ENCODE measurements at places on chromosomes 5 and 9.

DNA sequence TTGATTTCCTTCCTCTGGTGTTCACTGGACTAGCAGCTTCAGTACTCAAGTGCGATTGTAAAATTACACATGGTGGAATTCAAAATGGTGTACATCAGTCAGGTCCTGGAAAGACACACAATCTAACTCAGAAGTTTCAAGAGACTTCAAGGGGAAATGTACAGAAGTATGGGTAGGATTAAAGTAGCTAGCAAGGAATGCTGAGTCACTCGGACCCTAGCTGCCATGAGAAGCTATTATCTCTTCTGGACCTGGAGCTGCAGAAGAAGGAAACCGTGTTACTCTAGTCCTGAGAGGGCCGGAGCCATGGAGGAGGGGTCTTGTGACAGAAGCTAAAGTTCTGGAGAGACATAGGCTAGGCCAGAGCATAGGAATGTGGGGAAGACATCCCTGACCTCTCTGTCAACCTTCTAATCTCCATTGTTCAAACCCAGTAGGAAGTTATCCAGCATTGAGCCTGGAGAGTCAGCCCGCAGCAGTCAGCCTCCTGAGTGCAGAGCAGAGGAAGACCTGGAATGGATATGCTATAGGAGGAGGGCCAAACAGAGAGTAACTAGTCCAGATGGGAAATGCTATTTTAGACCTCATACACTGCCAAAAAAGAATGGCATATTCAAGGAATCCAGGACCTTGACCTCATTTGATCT lies 84.3 kb downstream of the GHR start:
- no peak for DNase-seq

GRCh38 chr9:99411479-99412115 lies 189.5 kb downstream of the SEC61B start:
- no peak for DNase-seq

GRCh38 chr9:114374936-114375335 lies 12.8 kb downstream of the AKNA start:
- no peak for DNase-seq

GRCh38 chr5:56973473-56973872 lies 21.6 kb upstream of the MIER3 start:
- DNase-seq: no peak

DNA sequence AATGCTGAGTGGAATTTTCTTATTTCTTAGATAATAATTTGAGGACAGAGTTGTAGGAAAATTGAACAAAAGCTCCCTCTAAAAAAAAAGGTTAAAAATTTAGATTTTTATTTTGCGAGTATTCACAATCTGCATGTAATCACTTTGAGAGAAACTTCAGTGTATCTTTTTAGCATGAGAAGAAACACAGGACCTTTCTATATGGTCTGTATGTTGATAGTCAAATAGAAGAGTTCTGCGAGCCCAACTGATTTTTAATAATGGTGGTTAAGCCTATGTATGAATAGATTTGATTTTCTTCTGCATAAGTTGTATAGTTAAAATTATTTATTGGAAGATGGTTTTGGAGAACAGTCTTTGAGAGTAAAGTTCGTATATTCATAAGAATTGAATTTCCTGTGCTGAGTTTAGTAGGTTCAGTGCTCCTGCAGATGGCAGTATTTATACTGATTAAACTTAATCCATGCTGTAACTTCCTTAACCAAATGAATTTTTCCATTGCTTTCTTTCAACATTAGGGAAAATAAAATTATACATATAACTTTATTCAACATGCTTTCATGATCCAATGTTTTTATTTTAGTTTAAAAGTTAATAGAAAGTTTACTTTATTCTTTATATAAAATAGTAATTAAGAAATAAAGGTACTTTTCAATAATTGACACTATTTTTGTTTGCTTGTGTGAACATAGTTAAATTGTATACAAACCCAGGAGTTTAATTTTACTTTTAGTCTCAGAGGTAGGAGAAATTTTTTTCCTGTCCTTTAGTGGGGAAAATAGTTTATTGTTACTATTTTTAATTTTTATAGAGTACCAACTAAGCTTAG lies 19.6 kb downstream of the TCERG1 start:
- DNase-seq: no peak

DNA sequence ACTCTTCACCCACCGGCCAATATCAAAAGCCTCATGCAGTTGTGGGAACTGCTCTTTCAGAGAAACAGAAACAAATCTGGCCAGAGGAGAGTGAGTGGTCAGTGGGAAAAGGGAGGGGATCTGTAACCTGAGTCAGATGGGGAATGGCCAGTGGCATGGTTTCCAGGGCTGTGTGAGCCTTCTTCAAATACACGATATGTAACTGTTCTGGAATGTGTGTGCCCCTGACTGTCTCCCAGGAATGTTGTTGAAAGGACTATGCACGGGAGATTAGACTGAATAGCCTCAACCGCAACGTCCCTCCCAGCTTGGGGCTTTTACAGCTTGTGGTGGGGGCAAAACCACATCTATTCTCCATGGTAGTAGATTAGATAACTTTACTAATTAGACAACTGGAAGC lies 60.8 kb downstream of the SH3TC2 start:
- DNase-seq: no peak

GRCh38 chr5:35160486-35161116 lies 69.7 kb downstream of the PRLR start:
- DNase-seq: no peak

GRCh38 chr9:129650680-129651235 lies 8.8 kb upstream of the ASB6 start:
- no peak for DNase-seq

DNA sequence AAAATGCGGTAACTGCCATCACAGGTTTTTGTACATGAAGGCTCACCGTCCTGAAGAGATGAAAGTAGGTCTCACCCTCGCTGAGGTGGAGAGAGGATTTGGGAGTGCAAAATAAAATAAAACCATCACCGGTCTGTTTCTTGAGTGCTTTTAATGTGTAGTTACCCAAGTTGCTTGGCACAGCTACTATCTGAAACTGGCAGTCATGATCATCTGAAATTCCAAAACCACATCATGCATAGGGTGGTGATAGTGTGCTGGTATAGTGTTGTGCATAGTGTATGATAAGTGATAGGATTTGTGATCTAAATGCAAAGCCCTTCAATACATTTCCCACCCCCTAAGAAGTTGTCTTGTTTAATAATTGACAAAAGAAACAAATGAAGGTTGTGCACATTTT lies 381.3 kb downstream of the DMRT2 start:
- DNase-seq: no peak

GRCh38 chr9:71885467-71885866 lies 25.5 kb downstream of the ABHD17B start:
- no peak for DNase-seq

GRCh38 chr5:24737163-24737562 lies 92.4 kb upstream of the CDH10 start:
- no peak for DNase-seq

GRCh38 chr5:55159763-55160492 lies at the start of gene GPX8:
Gene GPX8 (plus strand): TSS chr5:55160171. CDS start chr5:55160193, 22 bp downstream.
- peak; percentile 71 for DNase-seq

- DNase-seq: no peak
Observed at GRCh38 chr5:171258737-171259415, 50.2 kb upstream of the TLX3 start.

GRCh38 chr9:14379280-14379679 lies 65.3 kb upstream of the NFIB start:
- DNase-seq: no peak

- no peak for DNase-seq
Observed at GRCh38 chr9:77087506-77087905, 68.1 kb downstream of the FOXB2 start.

DNA sequence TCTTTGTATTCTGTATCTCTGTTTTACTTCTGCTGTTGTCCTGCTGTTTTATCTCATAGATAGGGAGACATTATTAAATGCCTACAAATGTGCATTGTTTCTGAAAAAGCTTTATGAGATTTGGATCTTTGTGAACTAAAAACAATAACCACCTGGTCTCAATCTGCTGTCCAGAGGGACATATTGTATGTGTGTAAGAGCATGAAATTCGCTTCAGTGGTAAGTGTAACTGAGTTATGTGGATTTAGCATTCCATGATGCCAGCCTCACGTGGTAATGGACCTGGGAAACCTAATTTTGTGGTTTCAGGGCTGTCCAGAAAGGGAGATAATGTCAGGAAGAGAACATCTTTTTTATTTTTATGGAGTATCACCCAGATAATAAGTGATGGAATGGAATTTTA lies 119.3 kb downstream of the GDNF start:
- no peak for DNase-seq

DNA sequence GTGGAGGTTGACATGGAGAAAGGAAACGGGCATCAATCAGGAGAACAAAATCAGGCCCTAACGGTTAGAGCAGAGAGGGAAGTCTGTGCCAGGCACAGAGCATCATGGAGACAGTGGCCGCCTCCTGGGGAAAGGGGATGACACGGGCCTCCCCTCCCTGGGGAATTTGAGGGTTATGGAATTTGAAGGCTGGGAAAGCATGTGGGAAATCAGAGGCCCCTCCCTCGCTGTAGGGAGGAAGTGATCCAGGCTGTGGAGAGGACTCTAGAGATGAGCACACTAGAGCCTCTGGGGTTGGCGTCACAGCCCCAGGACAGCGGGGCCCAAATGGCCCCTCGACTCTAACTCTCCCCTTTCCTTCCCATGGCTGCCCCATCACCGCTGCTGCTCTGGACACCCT lies 36.7 kb downstream of the PROP1 start:
- no peak for DNase-seq

GRCh38 chr9:125631391-125632085 lies 75.5 kb downstream of the MAPKAP1 start:
- peak; percentile 49 for DNase-seq

DNA sequence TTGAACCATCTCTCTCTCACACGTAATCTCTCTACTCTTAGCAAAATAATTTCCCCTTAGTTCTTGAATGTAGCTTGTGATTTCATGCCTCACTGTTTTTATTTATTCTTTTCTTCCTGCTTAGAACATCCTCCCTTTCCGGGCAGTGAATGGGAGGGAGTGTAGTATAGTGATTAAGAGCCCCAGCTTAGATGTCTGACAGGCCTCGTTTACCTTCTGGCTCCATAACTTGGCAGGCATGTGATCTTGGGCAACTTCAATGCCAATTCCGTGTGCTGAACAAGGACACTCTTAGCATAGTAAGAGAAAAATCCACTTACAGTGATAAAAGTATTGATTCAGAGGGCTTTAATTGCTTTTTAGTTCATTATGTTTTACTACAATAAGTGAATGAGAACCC lies 96.3 kb upstream of the TNPO1 start:
- no peak for DNase-seq

DNA sequence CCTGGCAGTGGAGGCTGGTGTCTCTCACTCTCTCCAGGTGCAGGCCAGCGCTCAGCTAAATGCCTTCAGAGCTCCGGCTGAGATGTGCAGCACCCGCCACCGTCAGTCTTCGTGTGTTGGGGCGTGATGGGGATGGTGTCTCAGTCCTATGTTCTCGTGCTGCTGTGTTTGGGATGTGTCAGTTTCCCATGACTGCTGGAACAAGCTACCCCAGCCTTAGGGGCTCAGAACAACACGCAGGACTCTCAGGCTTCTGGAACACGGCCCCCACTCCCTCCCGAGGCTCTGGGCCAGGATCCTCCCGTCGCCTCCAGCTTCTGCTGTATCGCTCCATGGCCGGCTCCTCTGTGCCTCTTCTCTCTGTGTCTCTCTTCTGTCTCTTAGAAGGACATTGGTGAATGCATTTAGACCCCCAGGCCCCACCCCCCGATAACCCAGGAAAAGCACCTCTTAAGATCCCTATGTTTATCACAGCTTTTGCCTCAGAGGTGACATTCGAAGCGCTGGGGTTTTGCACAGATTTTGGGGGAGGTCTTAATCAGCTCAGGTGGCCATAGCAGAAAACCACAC lies 9.6 kb upstream of the CEP72 start:
- no peak for DNase-seq

GRCh38 chr5:136048966-136049365 lies 20.2 kb downstream of the TGFBI start:
- no peak for DNase-seq

DNA sequence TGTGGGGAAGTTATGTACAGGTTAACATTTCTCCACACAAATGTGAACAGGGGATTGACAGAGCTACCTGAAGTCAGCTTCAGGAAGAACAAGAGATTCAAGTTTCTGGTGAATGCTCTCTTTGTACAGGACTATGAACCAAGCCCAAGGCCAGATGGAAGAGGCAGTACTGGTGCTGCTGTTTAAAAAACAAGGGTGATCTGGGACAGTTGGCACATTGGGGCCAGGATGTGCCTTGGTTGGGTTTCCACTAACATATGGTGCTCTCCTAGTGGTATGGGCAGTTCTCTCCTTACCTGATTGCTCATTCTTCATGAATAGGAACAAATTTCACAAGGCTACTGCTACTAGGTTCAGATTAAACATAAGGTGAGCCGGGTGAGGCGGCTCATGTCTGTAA lies 40.0 kb downstream of the MTMR12 start:
- DNase-seq: no peak

DNA sequence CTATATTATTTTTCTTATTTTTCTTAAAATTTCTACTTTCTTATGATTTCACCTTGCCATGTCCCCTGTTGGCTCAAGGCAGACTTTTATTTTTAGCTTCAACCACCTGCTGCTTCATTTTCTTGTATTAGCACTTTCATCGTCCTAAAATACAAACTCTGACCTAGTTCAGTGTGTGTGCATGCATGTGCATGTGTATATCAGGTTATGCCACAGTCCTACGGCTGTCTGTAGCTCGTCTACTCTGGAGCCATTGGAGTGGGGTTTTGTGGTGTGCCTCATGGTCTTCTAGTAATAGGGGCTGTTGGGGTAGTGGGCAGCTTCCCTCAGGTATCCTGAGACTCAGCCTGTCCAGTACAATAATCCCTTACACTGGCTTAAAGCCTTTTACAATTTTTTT lies 13.4 kb upstream of the SPINK1 start:
- DNase-seq: no peak

DNA sequence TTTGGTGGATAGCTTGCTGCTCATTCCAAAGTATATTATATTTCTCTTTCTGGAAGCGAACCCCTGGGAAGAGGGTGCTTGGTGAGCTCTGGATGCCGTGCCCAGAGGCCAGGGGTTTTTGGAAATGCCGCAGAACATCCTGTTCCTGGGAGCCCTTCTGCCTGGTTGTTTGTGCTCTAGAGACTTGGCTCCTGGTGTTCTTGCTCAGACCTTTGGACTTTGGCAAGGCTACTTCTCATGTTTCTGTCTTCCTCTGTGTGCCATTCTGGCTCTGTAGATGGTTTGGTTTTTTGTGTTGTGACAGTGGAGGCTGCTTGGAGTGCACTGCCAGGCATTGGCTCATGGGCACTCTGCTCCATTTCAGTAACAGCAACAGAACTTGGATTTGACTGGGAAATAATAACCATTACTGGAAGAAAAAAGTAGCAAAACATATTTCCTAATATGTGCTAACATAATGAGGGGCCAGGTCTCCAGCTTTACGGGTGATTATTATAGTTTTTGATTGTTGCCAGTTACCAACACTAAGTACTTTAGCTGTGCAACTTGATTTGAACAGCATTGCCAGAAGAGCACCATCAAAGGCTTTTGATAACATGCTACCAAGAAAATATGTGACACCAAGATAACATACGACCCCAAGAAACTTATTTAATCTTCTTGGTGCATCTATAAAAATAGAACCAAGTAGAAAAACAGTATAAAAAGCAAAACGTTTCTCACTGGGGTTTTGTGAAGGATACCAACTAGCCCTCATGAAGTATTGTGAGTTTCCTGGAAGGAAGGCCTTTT lies 94.2 kb downstream of the PCSK1 start:
- no peak for DNase-seq

Data from CD4-positive, alpha-beta T cell treated with Interleukin-17A for 1 hour (primary cell).